ENCODE measurements at places on chromosomes 5 and 9.
A peak's percentile ranks its signal among the peaks of the same experiment; 100 is the strongest.

DNA sequence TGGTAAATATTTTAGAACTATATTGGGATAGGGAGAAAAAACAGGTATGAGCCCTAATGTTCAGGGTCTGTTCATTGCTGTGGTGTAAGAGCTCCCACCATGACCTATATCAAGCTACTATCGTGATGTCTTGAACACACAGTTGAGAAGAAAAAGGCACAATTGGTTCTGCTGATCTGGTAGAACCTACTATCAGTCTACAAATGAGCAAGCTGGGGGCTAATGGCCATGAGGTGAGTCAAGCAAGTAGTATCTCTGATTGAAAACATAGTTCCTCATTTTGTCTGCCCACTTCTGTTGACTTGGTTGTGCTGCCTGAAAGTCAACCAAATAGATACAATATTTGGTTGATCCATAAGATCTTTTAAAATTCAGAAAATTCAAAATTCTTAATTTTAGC lies 1026.3 kb downstream of the CDH12 start:
- DNase-seq: no peak

DNA sequence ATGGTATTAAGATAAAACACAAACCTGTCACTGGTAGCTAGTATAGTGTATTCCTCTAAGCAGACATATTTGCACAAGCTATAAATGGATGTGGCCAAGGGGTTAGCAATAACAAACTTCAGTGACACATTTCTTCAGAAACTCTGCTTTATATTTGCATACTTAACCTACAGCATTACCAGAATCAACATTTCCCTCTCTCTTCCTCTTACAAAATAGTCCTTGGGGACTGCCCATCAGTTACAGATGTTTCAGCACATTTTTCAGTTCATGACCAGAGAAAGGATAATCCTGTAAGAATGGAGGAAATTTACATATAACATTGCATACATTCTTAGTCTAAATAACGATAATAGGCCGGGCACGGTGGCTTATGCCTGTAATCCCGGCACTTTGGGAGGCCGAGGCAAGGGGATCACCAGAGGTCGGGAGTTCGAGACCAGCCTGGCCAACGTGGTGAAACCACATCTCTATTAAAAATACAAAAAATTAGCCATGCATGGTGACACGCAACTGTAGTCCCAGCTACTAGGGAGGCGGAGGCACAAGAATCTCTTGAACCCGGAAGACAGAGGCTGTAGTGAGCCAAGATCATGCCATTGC lies 25.3 kb upstream of the SLC1A1 start:
- DNase-seq: no peak

GRCh38 chr5:164336276-164336675 lies 830.9 kb downstream of the MAT2B start:
- DNase-seq: no peak

DNA sequence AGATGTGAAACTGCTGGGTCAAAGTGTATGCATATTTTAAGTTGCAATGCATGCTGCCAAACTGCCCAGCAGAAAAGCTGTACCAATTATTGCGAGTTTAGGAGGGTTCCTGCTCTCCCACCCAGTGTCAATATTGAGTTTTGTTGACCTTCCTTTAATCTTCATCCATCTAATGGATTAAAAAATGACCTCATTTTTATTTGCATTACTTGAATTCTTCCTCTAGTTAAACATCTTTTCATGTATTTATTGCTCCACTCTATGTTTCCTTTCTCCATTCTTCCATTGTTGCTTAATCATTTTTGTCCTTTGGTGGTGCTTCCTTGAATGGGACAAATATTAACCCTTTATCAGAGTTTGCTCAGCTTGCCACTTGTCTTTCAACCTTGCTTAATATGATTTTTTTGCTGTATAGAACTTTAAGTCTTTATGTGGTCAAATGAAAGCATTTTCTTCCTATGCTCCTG lies 32.4 kb downstream of the TLE1 start:
- no peak for DNase-seq

GRCh38 chr5:178189433-178189832 lies 2.3 kb upstream of the GMCL2 start:
- no peak for DNase-seq

DNA sequence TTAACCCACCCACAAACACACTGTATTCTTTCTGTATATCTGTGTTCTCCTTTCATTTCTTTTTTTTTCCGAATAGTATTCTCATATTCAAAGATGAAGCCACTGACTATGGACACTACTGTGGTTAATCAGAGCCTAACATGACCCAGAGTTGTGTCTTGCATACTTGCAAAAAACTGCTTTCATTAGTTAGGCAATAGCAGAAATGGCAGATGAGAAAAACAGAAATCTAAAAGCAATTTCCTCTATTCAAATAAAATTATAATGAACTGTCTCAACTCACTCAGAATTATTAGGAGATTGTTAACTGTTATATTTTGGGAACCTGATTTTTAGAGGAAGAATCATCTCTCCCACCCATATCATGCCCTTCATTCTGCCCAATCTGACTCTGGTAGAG lies 45.9 kb downstream of the FREM1 start:
- DNase-seq: no peak

- no peak for DNase-seq
Measured at GRCh38 chr5:17309462-17309861, 92.0 kb downstream of the BASP1 start.

- no peak for DNase-seq
Measured at GRCh38 chr5:68173007-68173406, 42.5 kb upstream of the PIK3R1 start.

DNA sequence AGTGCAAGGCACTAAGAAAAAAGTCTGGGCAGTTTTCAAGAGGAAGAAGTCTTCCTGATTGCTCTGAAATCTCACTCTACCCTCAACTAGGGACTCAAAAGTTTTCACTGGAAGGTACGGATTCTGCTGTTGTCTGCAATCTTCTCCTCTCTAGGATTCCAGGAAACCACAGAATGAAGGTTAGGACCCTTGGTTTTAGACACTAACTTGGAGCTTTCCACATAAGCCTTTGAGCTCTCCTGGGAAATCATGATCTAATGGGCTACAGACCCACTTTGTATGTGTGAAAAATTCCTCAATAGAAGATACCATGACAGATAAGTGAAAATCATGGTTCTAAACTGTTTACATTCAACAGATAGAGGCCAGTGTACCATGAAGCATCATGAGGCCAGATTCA lies 265.1 kb downstream of the PSAT1 start:
- no peak for DNase-seq

- no peak for DNase-seq
Measured at GRCh38 chr9:28120626-28121025, 547.3 kb upstream of the C9orf72 start.

- no peak for DNase-seq
Measured at GRCh38 chr5:150759334-150759583, 442 bp upstream of the DCTN4 start.

DNA sequence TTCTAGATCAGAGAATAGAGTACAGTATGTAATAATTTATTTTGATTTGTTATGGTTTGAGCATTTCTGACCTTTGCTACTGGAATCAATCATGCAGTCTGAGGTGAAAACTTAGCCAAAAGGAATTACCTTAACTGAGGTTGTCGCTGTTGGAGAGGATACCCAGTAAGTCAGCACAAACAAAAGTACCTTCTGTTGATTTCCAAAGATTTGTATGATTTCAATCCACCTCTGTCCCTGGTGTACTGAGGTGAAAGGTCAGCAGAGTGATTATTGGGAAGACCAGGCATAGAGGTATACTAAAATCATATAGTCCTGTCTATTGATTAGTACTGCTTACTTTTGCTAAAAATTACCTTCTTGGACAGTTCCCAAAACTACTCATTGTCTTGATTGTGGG lies 32.8 kb downstream of the RUSC2 start:
- DNase-seq: no peak

DNA sequence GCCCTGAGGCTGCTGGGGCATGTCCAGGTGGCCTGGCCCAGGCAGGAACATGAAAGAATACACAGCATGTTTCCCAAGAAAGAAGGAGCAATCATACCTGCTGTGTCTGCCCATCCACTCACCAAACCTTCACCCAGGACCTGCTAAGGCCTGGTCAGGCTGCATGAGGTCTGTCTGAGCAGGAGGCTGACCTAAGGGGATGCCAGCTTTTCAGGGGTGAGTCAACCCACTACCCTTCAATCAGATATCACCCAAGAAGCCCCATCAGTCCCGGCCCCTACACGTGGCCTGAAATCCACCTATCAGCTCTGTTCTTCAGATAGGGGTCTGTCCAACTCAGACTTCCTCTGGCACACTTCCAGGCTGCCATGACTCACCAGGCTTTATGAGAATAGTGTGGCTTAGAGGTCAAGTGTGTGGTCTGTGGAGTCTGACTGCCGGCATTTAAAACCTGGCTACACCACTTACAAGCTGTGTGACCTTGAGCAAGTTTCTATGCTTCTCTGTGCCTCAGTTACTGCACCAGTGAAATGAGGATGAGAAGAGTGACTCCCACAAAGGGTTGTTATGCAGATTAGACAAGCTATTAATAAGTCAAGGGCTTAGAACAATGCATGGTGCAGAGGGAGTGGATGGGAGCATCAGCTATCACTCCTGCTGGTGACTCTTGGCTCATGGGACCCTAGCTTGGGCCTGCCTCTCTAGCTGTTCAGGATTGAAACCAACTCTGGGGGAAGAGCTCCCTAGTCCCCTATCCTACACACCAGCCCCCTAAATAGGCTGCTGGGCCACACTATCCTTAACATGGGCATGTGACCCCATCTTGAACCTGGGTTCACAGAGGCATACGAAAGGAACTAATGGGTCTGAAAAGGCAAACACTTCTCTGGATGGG lies 130.3 kb downstream of the PAX5 start:
- DNase-seq: no peak

DNA sequence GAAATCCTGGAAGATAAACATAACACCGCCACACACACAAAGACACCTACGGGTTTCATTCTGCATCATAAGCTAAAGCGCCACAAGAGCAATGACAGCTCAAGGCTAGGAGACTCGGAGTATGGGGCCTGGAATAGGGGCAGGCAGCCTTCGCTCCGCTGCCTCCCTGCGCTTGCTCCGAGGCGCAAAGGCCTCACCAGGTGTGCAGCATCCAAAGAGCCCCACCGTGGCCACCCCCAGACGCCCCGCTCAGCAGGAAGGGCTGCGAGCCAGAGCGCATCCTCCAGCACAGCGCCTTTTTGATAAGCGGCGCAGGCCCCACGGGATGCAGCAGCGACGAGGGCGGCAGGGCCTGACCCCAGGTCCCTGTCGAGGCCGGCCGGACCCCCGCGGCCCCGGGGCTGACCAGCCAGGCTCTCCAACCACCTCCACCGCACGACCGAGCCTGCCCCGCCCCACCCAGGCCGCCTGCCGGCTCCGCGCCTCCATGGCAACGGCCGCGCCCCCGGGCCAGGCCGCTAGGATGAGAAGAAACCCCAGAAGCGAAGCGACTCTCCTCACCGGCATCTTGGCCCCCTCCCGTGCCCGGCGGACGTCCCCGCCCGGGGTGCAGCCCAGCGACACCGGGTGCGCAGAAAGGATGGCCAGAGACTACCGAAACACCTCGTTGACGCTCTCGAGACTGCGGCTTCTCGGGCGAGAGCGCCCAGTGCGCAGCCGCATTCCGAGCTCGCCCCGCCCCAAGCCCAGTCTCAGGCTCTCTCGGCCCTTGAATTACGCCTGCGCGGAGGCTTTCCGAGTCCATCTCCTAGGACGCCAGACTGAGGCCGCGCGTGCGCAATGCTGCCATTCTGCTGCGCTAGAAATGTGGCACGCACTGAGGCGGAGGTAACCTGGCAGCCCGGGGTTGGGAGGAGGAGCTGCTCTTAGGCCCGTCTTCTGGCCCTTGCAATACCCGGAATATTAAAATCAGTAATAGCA lies at the start of gene KIF3A:
Gene KIF3A (minus strand): TSS at position 694 of the 981 bp plus-strand sequence. CDS start 127 bp downstream, at position 567.
- DNase-seq: peak; percentile 98

- DNase-seq: peak; percentile 74
Measured at GRCh38 chr9:16032799-16033198, 480.0 kb downstream of the CCDC171 start.

DNA sequence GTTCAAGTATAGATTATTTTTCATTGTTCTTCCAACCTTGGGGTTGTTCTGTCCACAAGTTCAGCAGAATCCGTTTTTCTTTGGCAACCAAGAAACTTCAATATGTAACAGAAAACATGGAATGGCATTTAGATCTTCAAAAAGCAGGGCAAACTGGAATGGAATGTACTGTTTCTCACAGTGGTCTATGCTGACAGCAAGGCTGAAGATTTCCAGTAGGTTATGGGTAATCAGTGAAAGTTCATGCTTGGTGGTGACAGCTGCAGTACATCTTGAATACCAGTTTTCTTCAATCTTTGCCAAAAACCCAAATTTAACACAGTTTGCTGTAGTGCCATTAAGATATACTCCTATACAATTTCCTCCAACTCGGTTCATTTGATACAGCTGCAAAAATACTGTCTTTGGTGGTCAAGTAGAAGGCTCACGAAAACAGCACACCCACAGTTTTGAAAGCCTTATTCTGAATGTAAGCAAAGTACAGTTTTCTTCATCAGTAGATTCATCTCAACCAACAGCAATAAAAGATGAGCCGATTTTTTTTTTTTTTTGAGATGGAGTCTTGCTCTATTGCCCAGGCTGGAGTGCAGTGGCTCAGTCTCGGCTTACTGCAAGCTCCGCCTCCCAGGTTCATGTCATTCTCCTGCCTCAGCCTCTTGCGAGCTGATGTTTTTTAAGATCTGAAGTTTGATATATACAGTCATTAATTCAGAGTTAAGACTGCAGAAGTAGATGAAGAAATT lies 4.9 kb downstream of the TRIM52 start:
- no peak for DNase-seq

DNA sequence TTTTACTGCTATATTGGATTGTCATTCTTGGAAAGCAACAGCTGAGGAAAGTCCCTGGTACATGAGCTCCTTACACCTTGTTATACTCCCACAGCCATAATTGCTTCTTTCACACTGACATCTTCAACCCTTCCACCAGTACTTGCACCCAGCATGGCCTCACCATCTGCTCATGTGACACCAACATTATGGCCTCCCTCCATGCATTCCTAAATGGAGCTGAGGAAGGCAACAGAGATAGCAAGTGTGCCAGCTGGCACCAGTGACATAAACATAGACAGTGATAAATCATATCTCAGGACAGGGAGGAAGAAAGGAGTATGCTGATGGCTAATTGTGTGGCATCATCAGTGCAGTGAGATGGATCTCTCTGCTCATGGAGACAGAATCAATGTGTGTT lies 119.5 kb downstream of the BAAT start:
- DNase-seq: no peak

DNA sequence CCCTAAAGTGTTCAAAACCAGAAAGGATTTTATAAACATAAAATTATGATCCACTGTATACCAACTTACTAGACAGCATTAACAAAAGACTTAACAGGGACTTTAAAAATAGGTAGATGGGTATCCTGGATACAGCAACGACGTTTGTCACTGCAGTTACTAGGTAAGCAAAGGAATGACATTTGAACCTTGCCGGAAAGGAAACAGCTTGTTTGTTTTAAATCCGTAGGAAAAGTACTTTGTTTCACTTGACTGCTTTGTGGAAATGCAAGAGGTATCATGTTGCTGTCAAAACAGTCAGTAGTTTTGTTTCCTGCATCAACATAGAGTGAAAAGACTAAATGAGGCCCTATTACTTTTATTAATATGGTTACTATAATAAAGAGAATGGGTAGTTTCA lies 122.9 kb downstream of the CDC42SE2 start:
- DNase-seq: no peak

GRCh38 chr5:38692346-38692745 lies 135.9 kb upstream of the LIFR start:
- no peak for DNase-seq

- no peak for DNase-seq
Measured at GRCh38 chr5:7916171-7916804, 47.3 kb downstream of the MTRR start.

- DNase-seq: no peak
Measured at GRCh38 chr5:122252319-122252718, 59.7 kb upstream of the SNCAIP start.

Measured in ELF-1 (cell line).